ENCODE measurements at places on chromosomes 1 and 21. TPM values are rescaled to one million over a fixed set of nuclear protein-coding genes. Genes with fewer than 3 reads are reported as not detected.

The LCE1F gene
- total RNA-seq = not detected

The FAM72D gene
- 3.7 TPM for total RNA-seq

The CFAP57 gene
- total RNA-seq = not detected

The ARHGAP30 gene
- 0.20 TPM for total RNA-seq

The BNIPL gene
- total RNA-seq = 0.40 TPM

The FCAMR gene
- not detected for total RNA-seq

The PLEKHN1 gene
- total RNA-seq = 0.21 TPM

The INSRR gene
- total RNA-seq = not detected

The TM2D1 gene
- 13.6 TPM for total RNA-seq

The PFDN2 gene
- total RNA-seq = 90.3 TPM

The CD34 gene
- not detected for total RNA-seq

The MARK1 gene
- total RNA-seq = not detected

The ITLN2 gene
- total RNA-seq = not detected

The BMP8A gene
- not detected for total RNA-seq

The CCDC24 gene
- total RNA-seq = 2.2 TPM

The NTRK1 gene
- not detected for total RNA-seq

The ACTL8 gene
- total RNA-seq = 0.64 TPM

The AGRN gene
- 7.3 TPM for total RNA-seq

The PPM1J gene
- total RNA-seq = 0.07 TPM

The CRP gene
- not detected for total RNA-seq

The ATP6V1G3 gene
- not detected for total RNA-seq

The EFNA3 gene
- total RNA-seq = 1.6 TPM

The GAS5 gene
- 352 TPM for total RNA-seq

The CR1L gene
- total RNA-seq = not detected

The SPATA45 gene
- 0.86 TPM for total RNA-seq

The TPTE gene
- not detected for total RNA-seq

The AKR1A1 gene
- total RNA-seq = 217 TPM

The LENEP gene
- total RNA-seq = not detected

The F11R gene
- total RNA-seq = 95.8 TPM

The SYPL2 gene
- 0.24 TPM for total RNA-seq

The PCP4 gene
- total RNA-seq = not detected

The FH gene
- 211 TPM for total RNA-seq

The MIB2 gene
- total RNA-seq = 10.3 TPM

The PLA2G2D gene
- total RNA-seq = not detected
